Fibroblast of skin of abdomen (primary cell): ENCODE measurements at places on chromosomes 2 and 18.
A peak's percentile ranks its signal among the peaks of the same experiment; 100 is the strongest.

GRCh38 chr2:168192839-168193616 is 54.4 kb downstream of the STK39 start:
- peak; percentile 21 for DNase-seq

DNA sequence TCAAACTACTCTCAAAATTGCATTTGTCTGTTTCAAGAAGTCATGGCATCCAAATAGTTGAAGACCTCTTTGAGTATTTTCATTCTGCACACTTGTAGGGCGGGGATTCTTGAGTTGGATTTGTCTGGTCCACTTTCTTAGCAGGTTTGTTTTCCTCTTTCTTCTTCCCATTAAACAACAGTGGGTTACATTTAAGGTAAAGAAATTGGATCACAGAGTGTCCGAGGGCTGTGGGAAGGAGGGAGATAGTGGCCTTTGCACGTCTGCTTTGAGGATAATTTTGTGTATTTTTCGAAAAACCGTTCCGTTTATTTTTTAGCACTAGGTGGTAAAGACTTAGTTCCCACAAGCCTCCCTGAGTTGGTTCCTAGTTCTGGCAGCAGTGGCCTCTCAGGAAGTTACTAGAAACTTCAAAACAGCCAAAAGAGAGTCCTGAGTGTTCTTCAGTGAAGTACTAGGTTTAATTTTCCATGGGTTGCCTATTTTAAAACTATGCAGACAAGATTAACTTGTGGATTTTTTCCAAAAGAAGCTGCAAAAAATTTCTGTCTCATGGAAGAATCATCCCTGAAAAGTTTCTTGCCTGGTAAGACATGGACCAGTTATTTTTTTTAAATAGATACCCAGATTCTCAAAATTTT is 107.9 kb downstream of the CDC42EP3 start:
- peak; percentile 53 for DNase-seq

- DNase-seq = no peak
Measured at GRCh38 chr2:234691214-234691575, 194.3 kb upstream of the ARL4C start.

DNA sequence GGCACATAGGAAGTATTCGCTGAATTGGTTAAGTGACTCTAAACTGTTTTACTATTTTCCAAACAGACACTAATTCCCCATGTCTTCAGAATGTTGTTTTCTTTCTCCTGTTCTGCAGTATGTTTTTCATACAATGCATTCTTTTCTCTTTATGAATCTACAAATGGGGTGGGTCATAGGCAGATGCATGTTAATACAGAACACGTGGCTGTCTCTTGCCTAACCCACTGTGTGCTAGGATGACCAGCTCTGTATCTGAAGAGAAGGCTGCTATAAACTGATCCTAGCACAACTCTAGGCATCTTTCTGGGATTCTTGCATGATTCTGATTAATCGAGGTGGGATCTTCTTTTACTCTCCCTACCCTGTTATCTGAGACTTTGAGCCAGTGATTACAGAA is 826.0 kb downstream of the PLCL1 start:
- peak; percentile 37 for DNase-seq

DNA sequence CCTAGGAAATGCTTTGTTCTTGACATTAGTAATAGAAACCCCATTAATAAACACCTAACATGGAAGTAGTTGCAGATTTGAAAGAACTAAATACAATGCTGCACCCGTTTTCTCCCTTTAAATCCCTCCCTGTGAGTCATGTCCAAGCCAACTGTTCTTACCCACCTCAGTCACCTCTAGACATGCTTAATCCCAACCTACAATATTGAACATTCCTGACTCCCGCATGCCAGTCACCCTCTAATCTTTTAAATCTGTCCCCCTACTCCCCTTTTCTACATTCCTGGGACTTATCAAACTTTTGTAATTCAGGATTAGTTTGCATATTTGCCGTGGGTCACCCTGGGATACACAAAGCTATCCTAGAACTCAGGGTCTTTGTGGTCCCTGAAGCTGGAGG is 374.6 kb downstream of the IRS1 start:
- no peak for DNase-seq

GRCh38 chr18:71321319-71321718 is 1032.5 kb downstream of the SOCS6 start:
- no peak for DNase-seq

GRCh38 chr18:55275039-55275901 is 312.7 kb downstream of the TCF4 start:
- DNase-seq = peak; percentile 57

GRCh38 chr2:190486037-190486623 is 48.4 kb downstream of the NEMP2 start:
- DNase-seq = no peak

- DNase-seq = peak; percentile 39
Measured at GRCh38 chr2:101036562-101036961, 34.5 kb downstream of the RPL31 start.
